ENCODE measurements at places on chromosomes 7 and 10.
A peak's percentile ranks its signal among the peaks of the same experiment; 100 is the strongest.

DNA sequence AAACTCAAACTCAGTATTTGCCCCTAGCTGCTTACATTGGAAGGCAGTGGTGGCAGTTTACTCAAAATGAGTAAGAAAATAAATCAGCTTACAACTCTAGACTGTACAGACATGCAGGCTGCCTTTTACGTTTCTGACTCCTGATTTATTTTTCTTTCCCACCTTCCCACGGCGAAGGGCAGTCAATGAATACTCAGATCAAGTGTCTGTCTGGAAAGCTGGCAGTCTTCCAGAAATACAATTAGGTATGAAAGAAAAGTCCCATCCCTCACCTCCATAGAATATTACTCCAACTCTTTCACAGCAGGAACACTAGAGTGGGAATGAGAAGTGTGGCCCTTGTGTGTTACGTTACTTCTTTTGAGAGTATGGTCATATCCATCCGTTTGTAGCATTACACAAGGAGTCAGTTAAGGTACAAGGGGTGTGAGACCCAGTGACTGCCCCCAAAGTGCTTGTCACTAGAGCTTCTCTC is 1.3 kb upstream of the PAPSS2 start:
- no peak for DNase-seq

DNA sequence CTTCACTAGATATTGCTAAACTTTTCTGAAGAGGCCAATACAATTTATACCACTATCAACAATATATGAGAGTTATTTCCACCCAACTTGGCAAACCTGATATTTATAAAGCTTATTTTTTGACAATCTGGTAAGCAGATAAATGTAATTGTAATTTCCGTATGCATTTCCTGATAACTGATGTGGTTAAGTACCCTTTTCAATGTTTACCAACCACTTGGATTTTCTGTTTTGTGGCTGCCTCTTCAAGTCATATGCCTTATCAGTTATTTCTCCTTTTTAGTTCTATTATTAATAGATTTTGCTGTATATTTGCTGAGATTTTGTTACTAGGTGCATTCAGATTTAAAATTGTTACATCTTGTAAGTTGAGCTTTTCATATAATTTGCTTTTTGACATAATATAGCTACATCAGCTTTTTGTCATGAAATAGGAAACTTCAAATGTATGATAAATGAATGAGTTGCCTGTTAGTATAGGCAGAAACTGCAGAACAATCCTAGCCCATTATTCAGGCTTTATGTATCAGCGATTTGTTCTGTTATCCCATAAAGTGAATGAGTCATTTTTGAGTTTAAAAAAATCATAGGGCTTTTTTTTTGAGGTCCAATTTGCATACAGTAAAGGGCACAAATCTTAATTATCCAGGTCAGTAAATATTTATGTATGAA is 11.5 kb downstream of the SGPL1 start:
- no peak for DNase-seq

GRCh38 chr7:142881586-142882337 is 3.8 kb downstream of the TRPV6 start:
- DNase-seq: no peak

- no peak for DNase-seq
These were observed 56.5 kb downstream of the CCDC71L start for GRCh38 chr7:106604303-106604924.

GRCh38 chr10:98041352-98042043 is 11.1 kb upstream of the CRTAC1 start:
- DNase-seq: peak; percentile 16

DNA sequence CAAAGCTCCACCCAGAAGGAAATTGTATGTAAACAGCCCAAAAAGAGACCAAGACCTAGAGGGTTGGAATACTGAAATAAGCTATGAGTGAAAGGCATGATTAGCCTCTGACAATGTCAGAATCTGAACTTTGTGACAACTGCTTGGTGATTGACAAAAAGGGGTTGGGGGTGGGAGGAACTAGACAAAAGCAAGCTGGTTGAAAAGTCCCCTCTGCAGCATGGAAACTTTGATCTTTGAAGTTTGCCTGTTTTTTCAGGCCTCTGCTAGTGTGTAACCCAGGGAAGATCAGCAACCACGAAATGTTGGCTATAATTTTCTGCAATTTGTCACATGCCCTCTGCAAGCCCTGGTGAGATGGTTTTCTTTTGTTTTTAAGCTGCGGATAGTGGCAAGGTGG is 104.8 kb upstream of the SLC25A13 start:
- no peak for DNase-seq

- DNase-seq: no peak
These were observed 20.0 kb downstream of the COPG2 start for GRCh38 chr7:130648580-130648979.

All from activated CD4-positive, alpha-beta T cell treated with anti-CD3 and anti-CD28 coated beads, Interleukin-2, amount 50 U/mL, for 24 hours (primary cell).